Activated T-cell treated with anti-CD3 and anti-CD28 coated beads for 4 hours (primary cell): ENCODE measurements at places on chromosomes 6 and 20.

DNA sequence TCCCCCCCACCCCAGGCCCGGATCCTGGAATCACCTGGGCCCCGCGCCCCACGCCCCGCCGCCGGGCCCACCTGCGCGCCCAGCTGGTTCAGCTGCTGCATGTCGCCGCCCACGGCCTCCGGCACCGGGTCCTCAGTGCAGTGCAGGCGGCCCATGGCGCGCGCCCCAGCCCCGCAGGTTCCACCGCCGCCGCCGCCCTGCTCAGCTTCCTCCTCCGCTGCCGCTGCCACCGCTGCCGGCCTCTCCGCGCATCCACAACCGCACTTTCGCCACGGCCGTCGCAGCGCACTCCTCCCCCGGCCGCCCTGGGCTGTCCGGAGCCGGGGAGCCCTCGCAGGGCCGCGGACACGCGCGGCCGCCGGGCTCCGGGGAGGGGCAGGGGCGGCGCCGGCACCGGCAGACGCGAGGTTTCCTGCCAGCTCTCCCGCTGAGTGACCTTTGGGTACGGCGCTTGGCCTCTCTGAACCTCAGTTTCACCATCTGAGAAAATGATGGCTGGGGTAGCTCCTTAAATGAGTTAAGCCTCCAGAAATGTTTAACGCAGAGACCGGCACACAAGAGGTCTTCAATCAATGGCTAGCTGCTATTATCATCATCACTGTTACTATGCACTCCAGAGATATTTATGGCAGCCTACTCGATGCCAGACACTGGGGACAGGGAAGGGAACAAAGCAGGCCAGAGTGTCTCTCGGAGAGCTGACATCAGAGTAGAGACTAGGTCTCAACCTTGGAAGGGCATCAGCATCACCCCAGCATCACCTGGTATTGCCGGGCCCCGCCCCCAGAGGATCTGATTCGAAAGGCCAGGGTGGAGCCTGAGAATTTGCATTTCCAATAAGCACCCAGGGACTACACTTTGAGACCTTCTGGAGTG is at the start of gene COMMD7:
Gene COMMD7, minus strand, starts transcription at position 231 of the 876 bp plus-strand sequence. Its CDS starts 76 bp downstream, at position 155.
- peak; percentile 54 for DNase-seq

DNA sequence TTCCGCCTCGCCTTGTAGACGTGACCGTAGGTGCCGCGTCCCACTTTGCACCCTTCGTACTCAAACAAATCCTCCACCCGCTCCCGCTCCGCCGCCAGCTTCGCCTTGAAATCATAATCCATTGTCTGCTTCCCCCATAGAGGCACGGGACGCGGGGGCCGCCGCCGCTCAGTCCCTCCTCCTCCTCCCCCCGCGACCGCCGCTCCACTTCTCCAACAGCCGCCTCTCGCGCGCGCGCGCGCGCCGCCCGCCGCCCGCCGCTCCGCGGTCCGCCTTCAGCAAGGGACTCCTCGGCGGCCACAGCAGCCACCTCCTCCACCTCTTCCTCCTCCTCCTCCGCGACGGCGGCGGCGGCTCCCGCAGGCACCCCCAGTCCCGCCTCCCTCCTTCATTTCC is 256 bp downstream of the CDK19 start:
- no peak for DNase-seq

DNA sequence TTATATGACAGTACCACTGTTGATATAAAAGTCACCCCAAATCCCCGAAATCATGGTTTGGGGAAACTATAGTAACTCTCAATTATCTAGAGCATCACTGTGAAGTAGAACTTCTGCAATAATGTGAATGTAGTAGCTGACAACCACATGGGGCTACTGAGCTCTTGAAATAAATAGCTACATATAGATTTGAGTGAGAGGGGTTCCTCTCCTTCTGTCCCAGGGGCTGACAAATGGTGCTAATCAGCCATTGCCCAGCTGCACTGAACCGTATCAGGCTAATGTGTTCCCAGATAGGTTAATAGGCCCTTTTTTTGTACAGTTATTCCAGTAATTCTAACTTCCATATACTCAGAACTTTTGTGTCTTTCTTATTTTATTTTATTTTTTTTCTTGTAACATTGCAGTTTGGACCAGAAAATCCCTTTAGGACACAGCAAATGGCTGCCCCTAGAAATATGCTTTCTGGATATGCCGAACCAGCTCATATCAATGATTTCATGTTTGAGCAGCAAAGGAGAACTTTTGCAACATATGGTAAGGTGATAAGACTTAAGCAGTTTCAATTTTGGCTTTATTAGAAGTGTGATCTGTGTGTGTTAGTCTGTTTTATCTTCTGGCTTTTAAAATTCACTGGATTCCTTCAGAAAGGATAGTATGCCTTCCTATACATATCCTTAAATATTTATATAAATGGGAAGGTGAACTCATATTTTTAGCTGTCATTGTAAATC is 21.1 kb downstream of the CDC40 start:
- DNase-seq, result no peak

- DNase-seq, result no peak
These were observed 37.6 kb downstream of the ZMYND8 start for GRCh38 chr20:47318586-47319516.

DNA sequence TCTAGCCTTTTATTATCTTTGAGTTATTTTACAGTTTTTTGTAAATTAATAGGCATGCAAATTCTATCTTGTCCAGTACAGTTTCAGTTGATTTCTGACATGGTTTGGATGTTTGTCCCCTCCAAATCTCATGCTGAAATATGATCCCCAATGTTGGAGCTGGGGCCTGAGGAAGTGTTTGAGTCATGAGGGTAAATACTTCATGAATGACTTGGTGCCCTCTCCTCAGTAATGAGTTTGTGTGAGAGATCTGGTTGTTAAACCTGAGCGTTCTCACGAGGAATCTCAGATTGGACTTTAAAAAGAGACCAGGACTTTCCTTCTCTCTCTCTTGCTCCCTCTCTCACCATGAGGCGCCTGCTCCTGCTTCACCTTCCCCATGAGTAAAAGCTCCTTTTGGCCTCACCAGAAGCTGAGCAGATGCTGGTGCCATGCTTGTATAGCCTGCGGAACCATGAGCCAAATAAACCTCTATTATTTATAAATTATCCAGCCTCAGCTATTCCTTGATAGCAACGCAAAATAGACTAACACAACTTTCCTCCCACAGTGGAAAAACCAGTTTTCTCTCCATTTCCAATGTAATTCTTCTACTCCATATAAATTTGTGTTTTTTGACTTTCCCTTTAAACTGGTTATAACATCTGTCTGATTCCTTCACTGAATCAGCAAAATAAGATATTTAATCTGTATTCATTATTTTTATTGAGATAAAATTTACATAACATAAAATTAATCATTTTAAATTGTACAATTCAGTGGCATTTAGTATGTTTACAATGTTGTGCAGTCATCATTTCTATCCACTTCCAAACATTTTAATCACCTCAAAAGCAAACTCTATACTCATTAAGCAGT is 78.7 kb upstream of the PRSS16 start:
- DNase-seq, result no peak

- no peak for DNase-seq
These were observed 797 bp upstream of the GNRH2 start for GRCh38 chr20:3042625-3043024.

- DNase-seq, result no peak
These were observed 1357.7 kb upstream of the CITED2 start for GRCh38 chr6:140732155-140732554.

DNA sequence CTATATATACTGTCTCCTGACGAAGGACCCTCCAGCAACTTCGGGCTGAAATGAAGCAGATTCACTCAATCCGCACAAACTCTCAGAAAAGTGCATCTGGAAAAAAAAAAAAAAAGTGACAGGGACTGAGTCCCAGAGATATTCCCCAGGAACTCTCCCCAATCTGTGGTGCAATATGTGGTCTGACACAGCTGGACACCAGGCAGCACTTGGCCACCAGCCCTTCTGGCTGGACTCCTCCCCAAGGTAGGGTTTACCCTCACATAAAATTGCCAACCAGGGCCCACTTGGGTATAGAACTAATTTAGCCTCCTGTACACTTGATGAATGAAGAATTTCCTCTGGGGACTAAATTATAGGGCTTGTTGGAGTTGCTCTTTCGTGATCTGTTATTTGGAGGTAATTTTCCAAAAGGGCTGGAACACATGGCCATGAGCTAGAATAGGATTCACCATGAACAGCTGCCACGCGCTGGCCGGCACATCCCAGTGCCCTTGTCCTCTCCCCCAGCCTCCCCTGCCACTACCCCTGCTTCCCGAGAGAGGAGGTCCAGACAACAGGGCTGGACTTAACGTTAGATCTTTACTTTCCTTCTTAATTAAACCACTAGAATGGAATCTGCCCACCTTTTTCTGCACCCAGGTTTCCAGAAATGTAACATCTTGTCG is 379.2 kb downstream of the BMP2 start:
- no peak for DNase-seq

DNA sequence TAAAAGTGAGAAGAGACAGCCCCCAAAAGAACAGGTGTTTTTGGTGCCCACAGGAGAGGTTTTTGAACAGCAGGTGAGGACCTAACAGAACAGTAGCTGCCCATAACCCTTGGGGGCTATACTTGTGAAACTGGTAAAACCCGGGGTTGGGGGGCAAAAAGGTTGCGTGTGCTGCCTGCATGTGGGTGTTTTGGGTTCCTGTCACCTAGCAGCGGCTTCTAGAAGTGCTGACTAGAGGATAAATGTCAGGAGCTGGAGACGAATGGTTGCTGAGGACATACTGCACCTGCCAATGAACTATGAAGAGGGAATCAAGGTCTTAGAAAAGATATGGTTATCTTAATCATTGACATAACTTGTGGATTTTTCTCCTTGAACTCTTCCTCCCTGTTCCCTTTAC is 16.0 kb downstream of the TAF11 start:
- DNase-seq, result no peak

DNA sequence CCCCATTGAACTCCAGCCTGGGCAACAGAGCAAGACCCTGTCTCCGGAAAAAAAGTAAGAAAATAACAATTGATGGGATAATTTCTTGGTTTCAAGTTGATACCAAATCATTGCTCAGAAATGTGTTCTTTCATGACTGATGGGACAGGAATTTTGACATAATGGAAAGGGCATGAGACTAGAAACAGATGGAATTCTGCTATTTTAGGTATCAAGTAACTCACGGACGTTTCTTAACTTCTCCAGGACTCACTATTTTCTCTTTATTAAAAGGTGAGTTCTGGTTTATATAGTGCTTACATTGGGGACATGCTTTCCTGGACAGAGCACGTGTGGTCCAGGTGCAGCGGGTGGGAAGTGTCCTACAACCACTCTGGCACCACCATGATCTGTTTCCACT is 6.0 kb upstream of the DSP start:
- DNase-seq, result no peak

DNA sequence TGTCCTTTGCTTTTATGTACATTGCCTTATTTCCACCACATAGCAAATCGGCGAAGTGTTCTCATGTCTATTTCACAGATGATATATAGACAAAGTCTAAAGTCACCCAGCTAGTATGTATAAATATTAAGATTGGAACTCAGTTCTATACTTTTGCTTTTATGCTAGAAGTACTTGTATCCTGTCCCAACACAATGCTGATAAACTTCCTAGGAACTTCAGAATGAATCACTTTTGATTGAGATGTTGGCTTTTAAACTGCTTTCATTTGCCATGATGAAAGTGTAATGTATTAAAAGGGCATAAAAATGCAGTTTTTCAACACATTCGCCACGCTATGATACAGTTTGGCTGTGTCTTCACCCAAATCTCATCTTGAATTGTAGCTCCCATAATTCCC is 50.8 kb downstream of the GCLC start:
- no peak for DNase-seq

DNA sequence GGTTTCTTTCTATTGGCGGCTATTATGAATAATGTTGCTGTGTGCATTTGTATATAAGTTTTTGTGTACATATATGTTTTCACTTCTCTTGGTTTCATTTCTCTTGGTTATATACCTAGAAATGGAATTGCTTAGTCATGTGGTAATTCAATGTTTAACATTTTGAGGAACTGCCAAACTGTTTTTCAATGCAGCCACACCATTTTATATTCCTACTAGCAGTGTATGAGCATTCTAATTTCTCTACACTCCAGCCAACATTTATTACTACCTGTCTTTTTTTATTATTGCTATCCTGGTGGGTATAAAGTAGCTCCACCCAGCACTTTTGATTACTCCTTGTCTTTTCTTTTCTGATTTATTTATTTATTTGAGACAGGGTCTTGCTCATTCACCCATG is 54.8 kb downstream of the PHACTR2 start:
- DNase-seq, result no peak

DNA sequence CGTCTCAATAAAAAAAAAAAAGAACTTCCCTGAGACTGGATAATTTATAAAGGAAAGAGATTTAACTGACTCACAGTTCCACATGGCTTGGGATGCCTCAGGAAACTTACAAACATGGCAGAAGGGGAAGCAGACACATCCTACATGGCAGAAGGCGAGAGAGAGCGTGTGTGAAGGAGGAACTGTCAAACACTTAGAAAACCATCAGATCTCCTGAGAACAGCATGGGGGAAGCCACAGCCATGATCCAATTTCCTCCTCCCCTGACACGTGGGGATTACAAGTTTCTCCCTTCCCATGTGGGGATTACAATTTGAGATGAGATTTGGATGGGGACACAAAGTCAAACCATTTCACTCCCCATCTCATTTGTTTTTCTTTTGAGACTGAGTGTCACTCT is 46.6 kb upstream of the TFAP2C start:
- DNase-seq, result no peak

DNA sequence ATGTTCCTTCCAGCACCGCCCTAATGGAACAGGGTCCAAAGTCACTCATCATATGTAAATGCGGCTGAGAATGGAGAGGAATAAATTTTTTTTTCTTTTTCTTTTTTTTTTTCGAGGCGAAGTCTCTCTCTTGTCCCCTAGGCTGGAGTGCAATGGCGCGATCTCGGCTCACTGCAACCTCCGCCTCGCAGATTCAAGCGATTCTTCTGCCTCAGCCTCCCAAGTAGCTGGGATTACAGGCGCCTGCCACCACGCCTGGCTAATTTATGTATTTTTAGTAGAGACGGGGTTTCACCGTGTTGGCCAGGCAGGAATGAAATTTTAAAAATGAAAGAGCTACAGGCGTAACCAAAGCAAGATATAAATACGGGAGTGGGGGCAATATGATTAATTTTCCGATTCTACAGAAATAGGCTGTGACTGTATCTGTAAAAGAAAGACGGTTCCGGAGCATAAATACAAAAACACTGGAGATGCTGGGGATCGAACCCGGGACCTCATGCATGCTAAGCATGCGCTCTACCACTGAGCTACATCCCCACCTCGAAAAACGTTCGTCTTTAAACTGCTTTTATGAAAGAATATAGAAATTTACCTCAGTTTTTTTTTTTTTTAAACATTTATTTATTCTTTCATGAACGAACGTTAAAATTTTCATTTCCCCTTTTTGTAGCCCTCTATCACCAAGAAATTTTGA is 132.2 kb downstream of the GPX5 start:
- peak; percentile 45 for DNase-seq

- no peak for DNase-seq
These were observed 208.3 kb upstream of the RAB32 start for GRCh38 chr6:146335336-146335735.

- DNase-seq, result no peak
These were observed 23.2 kb downstream of the GATA5 start for GRCh38 chr20:62452475-62453095.

DNA sequence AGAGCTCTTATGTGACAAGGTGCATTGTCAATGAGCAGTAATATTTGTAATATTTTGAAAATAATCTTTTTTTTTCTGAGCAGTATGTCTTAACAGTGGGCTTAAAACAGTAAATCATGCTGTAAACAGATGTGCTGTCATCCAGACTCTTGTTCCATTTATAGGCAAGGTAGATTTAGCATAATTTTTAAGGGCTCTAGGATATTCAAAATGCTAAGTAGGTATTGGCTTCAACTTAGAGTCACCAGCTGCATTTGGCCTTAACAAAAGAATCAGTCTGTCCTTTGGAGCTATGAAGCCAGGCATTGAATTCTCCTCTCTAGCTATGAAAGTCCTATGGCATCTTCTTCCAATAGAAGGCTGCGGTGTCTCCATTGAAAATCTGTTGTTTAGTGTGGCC is 63.7 kb downstream of the ME1 start:
- DNase-seq, result no peak
